Stimulated activated CD4-positive, alpha-beta T cell treated with anti-CD3 and anti-CD28 coated beads, Interleukin-1b, Interleukin-23, amount 100 ng/mL, for 4 hours (primary cell): ENCODE measurements at places on chromosomes 4 and X.

GRCh38 chr4:112075129-112075753, 70.0 kb upstream of the FAM241A start:
- DNase-seq, result no peak

- DNase-seq, result no peak
Observed at GRCh38 chr4:128979934-128980333, 113.4 kb downstream of the SCLT1 start.

GRCh38 chr4:128384765-128385598, 97.4 kb upstream of the PGRMC2 start:
- no peak for DNase-seq

DNA sequence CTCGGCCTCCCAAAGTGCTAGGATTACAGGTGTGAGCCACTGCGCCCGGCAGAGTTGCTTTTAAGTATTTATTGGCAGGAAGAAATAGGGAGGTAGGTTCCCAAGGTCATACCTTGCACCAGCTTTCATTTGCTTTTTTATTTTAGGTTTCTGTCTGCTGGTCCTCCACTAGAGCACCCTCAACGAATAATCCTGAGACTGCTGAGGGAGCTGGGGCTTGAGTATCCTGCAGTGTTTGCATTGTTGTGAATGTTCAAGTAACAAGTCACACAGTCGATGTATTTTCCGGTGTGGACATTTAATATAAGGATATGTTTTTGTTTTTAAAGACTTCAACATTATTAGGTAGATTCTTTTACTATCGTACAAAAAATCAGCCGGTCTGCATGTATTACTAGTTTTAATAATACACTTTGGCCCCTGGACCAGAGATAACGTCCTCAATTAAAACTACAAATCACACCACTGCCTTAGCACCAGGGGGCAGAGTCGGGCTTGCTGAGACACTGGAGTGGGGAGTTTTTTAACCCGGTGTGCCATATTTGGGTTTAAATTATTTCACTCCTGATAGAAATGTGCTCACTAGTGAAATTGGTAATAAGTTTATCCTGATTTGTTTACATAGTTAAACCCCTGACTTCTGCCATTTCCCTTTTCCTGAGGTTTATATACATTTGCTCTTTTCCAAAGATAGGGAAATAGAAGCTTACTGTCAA, 11.6 kb downstream of the SMIM20 start:
- DNase-seq, result peak; percentile 11

GRCh38 chr4:185317880-185318279, 77.8 kb downstream of the LRP2BP start:
- DNase-seq, result no peak

GRCh38 chrX:28979877-28980276, 392.6 kb downstream of the IL1RAPL1 start:
- DNase-seq, result no peak

GRCh38 chr4:172802032-172802431, 366.6 kb upstream of the GALNT7 start:
- no peak for DNase-seq

DNA sequence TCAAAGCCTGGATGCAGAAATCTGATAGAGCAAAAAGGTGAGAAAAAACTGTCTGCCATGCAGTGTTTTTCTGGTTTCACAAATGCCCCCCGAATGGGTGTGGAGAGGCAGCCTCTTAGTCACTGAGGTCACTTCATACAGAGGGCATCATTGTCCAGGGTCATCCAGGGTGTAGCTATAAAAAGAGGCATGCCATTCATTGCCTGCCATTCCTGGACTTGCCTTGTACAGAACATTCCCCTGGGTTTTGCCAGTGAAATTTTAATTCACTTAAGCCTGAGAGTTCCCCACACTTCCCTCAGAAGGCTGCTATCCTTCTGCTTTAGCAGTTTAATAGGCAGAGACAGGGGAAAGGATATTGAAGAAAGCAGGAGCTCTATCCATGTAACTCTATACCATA, 230.3 kb downstream of the UNC5C start:
- DNase-seq, result no peak

GRCh38 chr4:52107336-52107735, 56.2 kb downstream of the SPATA18 start:
- DNase-seq, result no peak

DNA sequence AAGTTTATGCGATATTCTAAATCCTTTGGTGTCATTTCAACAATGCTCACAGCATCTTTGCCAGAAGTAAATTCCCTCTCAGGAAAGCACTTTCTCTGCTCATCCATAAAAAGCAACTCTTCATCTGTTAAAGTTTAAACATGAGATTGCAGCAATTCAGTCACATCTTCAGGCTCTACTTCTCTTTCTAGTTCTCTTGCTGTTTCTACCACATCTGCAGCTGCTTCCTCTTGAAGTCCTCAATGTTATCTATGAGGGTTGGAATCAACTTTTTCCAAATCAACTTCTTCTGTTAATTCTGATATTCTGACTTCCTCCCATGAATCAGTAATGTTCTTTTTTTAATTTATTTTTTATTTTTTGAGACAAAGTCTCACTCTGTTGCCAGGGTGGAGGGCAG, 100.9 kb downstream of the LCORL start:
- no peak for DNase-seq

- DNase-seq, result no peak
Observed at GRCh38 chr4:188714501-188714900, 575.3 kb downstream of the TRIML1 start.

DNA sequence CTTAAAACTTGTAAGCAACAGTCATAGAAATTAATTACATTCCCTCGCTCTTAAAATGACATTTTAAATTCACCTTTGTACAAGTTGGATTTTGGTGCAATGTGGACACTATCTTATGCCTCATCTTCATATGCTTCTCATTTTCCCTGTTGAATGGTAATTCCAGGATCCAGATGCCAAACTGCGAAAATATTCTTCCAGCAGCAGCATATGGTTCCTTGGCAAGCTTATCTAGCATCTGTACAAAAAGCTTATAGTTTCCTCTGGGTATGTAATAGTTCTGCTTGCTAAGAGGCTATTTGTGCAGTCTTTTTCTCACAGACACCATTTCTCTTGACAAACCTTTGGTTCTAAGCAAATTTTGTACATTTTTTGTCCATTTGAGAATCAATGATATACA, 2079.7 kb upstream of the AGA start:
- no peak for DNase-seq

DNA sequence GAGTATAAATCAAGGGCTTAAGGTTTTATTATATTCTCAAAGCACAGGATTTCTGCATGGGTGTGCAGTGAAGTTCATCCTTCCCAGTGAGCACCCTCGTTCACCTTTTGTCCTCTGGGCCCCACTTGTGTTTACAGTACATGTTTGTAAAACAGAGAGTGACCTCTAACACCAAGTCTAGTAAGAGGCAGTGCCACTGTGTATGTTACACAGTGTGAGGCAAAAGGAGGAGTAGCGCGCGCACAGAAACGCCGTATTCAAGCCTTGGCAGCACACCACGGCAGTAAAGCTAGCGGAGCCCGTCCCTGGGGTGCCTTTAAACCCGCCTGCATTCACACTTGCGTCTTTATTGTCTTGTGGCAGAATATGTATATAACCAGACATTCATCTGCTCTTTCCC, 51.9 kb downstream of the CCNI start:
- no peak for DNase-seq

- no peak for DNase-seq
Observed at GRCh38 chrX:25383196-25383595, 367.4 kb upstream of the ARX start.

- no peak for DNase-seq
Observed at GRCh38 chr4:11831739-11832138, 403.0 kb upstream of the HS3ST1 start.

- no peak for DNase-seq
Observed at GRCh38 chr4:72997409-72997808, 72.1 kb downstream of the COX18 start.

DNA sequence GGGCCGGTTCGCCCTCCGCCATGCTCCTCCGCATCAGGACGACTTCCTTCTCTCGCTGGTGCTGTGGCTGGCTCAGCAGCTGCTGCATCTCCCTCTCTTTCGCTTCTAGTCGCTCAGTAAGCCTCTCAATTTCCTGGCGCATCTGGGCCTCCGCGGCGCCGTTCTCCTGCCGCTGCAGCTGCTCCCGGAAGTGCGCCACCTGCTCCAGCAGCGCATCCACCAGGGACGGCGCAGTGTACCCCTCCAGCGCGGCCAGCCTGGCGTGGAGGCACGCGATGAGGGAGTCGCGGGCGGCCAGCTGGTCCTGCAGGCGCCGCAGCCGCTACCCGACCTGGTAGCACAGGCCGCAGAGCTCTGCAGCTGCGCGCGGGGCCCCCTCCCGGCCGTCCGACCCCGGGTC, 97.4 kb upstream of the MED14 start:
- no peak for DNase-seq

- DNase-seq, result no peak
Observed at GRCh38 chr4:56450342-56450741, 14.3 kb downstream of the PAICS start.

DNA sequence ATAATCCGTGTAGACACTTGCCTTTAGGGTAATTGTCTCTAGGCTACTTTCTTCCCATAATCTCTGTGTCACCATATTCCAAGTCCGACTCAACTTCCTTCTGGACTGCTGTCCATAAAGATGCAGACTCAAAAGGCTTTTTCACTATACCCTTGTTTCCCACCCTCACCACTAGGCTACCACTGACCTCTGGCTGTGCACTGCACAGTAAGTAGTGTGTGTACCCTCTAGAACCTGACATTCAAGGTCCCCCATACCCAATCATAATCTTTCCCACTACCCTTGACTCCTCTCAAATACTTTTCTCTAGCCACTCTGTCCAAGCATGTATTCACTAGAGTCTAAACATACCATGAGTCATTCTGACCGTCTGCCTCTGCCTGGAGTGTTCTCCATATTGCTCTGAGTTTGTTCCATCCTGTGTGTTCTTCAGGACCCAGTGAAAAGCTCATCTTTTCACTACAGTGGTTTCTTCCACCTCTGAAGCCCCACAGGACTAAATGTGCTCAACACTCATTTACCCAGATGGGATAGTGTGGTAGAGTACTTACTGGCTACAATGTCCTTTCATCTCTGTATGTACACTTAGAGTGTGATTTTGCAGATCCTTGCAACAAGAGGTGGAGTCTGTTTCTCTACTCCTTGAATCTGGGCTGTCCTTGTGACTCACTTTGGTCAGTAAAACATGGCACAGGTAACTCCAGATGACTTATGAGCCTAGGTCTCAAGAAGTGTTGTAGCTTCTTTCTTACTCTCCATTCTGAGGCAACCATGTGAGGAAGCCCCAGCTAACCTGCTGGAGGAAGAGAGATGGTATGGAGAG, 17.4 kb downstream of the JADE3 start:
- no peak for DNase-seq

GRCh38 chr4:120843849-120844527, 78.5 kb downstream of the PRDM5 start:
- no peak for DNase-seq

- DNase-seq, result no peak
Observed at GRCh38 chrX:131331152-131331551, 42.0 kb upstream of the IGSF1 start.

- no peak for DNase-seq
Observed at GRCh38 chr4:75904076-75904475, 1.8 kb upstream of the PPEF2 start.

DNA sequence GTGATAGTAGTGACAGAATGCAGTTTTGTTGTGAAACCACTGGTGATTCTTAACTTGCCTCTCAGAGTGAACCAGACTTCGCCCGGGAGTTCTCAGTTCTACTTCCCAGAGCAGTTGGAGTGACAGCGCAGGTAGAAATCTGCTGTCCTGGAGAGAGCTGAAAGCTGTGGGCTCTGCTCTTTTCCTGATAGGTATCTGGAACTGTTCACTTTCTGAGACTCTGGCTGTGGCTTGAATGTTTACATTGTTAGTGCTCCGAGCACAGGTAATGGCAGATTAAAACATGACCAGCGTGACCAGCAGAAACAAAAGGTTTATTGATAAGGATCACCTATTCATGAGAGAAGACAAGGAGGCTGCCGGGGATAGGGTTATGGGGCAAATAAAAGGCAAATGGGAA, 360.7 kb downstream of the BMPR1B start:
- DNase-seq, result no peak

- no peak for DNase-seq
Observed at GRCh38 chr4:56206258-56206657, 181.0 kb downstream of the AASDH start.

DNA sequence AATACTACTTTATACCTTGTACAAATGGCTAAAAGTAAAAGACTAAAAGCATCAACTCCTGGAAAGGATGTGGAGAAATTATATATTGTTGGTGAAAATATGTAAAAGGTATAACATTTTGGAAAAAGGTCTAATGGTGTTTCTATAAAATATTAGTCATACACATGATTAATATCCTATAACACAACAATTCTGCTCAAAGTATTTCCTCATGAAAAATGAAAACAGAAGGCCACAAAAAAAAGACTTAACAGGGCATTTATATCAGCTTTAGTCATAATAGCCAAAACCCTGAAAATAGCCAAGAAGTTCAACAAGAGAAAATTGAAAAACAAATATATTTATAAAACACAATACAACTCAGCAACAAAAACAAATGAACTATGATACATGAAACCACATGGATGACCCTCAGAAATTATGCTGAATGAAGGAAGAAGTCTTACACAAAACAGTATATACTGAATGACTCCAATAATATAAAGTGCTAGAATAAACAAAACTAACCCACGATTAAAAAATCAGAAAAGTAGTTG, 38.8 kb downstream of the TBCK start:
- no peak for DNase-seq

- DNase-seq, result no peak
Observed at GRCh38 chr4:957231-957580, 16.2 kb downstream of the DGKQ start.

DNA sequence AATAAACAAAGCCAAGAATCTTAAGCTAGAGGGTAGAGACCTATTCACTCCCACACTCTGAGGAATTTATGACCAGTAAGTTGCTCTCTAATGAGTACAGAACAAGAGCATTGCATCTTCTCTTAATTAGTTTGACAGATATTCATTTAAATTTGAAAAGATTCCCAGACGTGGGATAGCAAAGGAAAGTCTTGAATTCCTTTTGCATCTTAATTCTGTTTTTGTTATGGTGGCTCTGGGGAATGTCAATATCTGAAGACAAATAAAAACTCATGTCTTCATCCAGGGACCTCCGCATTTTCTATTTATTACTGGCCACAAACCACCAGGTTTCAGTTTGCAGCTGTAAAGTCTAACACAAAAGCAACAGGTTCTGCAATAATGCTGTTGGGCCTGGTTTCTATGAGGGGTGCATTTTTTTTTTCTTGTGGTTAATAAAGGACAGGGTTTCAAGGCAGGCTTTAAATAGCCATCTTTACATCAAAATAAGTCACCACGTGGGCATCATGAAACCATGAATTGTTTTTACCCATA, 172.3 kb downstream of the SHROOM3 start:
- DNase-seq, result no peak

- DNase-seq, result no peak
Observed at GRCh38 chr4:3075652-3075981, 1.1 kb downstream of the HTT start.

- no peak for DNase-seq
Observed at GRCh38 chr4:15989424-15989823, 26.4 kb upstream of the FGFBP2 start.

- DNase-seq, result no peak
Observed at GRCh38 chr4:151719956-151720334, 40.9 kb downstream of the GATB start.
